ENCODE measurements at places on chromosomes 7 and 10. TPM values are rescaled to one million over a fixed set of nuclear protein-coding genes. Genes with fewer than 3 reads are reported as not detected.

The MALRD1 gene
- total RNA-seq: 4.3 TPM

The KCTD7 gene
- total RNA-seq: 6.1 TPM

The ADAM8 gene
- 24.0 TPM for total RNA-seq

DNA sequence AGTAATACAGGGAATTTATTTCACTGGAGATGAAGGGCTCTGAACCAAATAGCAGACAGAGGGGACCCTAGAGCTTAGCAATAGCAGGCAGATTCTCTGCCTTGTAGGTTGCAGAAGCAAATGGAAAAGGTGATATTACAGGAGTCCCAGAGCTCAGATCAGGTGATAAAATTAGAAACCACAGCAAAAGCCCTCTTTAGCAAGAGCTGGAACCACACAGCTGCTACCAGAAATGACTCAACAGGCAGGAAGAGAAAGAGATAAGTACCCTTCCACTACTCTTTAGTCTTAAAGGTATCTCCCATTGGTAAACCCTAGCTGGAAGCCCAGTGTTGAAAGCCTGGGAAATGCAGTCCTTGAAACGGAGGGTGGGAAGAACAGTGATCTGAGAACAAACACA, 535.6 kb upstream of the GHITM start:
- H3K27me3 ChIP-seq: no peaks in the 10 kb centered on the region
- no peak overlapping the region for H3K27ac ChIP-seq
- no peaks in the 10 kb centered on the region for H3K36me3 ChIP-seq
- no peaks in the 10 kb centered on the region for H3K4me1 ChIP-seq
- H3K4me3 ChIP-seq: no peak overlapping the region

DNA sequence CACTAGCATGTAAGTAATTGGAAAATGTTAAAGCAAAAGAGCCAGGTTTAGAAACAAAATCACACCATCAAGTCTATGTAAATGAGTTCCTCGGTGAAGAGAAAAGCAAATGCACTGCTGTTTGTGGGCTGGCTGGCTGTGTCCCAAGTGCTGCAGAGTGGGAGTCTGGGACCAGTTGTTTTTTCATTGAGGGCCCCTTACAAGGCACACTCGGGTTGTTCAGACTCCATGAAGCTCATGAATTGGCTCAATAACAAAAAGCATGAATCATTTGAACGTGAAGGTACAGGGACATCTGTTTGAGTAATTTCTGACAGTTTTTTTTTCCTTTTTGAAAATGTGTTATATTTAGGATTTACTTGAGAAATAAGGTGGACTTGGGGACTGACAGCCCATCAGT, 28.0 kb downstream of the GRK5 start:
- DNase-seq: no peak
- H3K27ac ChIP-seq: peak overlapping the region; percentile 27
- H3K27me3 ChIP-seq: no peaks in the 10 kb centered on the region
- peaks cover 51% of the 10 kb centered on the region for H3K4me1 ChIP-seq
- no peaks in the 10 kb centered on the region for H3K36me3 ChIP-seq
- no peak overlapping the region for H3K4me3 ChIP-seq

GRCh38 chr10:17665747-17666146, 21.8 kb downstream of the STAM start:
- H3K36me3 ChIP-seq: no peaks in the 10 kb centered on the region
- H3K4me1 ChIP-seq: peaks cover 15% of the 10 kb centered on the region
- DNase-seq: no peak
- peak overlapping the region; percentile 68 for H3K27ac ChIP-seq

- H3K36me3 ChIP-seq: no peaks in the 10 kb centered on the region
- H3K27ac ChIP-seq: no peak overlapping the region
- DNase-seq: no peak
- no peaks in the 10 kb centered on the region for H3K27me3 ChIP-seq
Observed at GRCh38 chr10:82660986-82661385, 786.0 kb downstream of the NRG3 start.

- no peak overlapping the region for H3K27ac ChIP-seq
- no peaks in the 10 kb centered on the region for H3K4me1 ChIP-seq
- H3K4me3 ChIP-seq: no peak overlapping the region
- no peaks in the 10 kb centered on the region for H3K27me3 ChIP-seq
Observed at GRCh38 chr7:16135658-16136057, 285.7 kb downstream of the CRPPA start.

Measured in upper lobe of left lung (tissue), 6 donors.